NCI-H345 (cell line): ENCODE measurements at places on chromosomes 13 and 19.

GRCh38 chr19:43318203-43318602, 35.3 kb upstream of the CD177 start:
- no peak for DNase-seq

DNA sequence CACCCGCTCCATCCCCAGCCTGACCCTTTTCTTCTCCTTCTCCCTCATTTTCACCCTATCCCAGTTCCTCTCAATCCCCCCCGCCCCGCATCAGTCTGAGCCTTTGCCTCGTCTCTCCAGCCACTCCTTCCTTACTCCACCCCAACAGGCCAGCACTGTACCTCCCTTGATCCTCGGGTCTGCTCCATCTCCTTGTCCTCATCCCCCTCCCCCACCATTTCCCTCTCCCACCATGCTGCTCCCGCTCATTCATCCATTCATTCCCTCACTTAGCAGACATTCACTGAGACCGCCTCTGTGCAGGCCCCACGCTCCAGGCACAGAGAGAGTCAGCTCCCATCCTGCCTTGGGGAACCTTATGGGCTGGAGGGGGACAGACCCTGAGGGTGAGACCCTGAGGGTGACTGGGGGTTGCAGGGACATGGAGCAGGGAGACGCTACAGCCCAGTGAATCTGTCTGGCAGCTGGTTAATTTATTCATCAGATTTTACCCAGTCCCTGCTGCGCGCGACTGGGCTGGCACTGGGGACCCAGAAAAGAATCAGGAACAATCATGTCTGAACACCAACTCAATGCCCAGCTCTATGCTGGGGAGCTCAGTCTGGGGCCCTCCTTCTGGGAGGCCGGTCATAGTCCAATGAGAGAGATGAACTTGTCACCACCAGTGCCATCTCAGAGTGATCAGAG, 881 bp downstream of the ARHGAP33 start:
- DNase-seq, result peak; percentile 51

GRCh38 chr13:47459512-47459911, 541.6 kb downstream of the SUCLA2 start:
- DNase-seq, result no peak

DNA sequence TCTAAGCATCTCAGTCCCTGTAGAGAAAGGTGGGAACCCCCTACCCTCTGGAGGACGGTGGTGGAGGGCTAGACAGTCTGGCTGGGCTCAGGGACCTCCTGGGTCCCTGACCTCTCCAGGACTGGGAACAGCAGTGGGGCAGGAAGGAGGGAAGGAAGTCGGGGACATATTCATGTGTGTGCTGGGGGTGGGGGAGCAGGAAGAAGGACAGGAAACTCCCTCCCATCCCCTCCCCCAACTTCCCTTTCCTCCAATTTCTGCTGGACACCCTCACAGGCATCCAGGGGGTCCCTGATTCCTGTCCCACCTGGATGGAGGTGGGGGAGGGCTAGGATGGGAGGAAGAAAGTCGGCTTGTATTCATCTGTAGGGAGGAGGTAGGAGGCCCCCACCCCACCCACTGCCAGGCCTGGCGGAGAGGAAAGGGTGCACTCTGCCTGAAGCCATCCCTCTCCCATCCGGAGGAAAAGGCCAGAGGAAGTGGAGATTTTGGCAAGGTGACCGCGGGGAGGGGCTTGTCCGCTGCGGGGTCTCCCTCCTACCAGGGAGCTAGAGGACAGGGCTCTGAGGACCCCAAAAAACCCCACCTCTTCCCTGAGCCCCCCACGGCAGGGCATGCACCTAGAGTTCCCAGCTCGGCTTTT, 2.3 kb downstream of the NOVA2 start:
- no peak for DNase-seq

DNA sequence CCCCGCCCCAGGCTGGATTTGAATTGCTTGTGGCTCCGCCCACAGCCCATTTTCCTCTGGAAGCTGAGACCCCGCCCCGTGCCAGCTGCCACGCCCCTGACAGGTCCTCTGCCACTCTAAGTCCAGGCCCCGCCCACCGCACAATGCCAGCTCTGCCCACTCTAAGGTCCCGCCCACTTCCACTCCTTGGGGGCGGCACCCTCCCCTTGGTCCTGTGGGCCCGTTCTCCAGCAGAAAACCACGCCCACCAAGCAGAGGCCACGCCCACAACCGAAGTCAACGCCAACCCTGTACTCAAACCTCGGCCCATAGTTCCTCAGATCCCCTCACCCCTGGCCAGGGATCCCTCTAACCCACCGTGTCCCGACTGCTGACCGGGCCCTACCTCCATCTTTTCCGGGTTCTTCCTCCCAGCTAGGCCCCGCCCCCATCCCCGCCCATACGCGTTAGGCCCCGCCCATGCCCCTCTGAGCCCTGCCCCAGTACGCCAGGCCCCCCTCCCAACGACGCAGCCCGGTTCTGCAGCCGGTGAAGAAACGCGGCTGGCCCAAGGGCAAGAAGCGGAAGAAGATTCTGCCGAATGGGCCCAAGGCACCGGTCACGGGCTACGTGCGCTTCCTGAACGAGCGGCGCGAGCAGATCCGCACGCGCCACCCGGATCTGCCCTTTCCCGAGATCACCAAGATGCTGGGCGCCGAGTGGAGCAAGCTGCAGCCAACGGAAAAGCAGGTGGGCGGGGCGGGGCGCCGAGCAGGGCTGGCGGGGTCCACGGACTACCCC, 1.3 kb downstream of the HMG20B start:
- peak; percentile 95 for DNase-seq

DNA sequence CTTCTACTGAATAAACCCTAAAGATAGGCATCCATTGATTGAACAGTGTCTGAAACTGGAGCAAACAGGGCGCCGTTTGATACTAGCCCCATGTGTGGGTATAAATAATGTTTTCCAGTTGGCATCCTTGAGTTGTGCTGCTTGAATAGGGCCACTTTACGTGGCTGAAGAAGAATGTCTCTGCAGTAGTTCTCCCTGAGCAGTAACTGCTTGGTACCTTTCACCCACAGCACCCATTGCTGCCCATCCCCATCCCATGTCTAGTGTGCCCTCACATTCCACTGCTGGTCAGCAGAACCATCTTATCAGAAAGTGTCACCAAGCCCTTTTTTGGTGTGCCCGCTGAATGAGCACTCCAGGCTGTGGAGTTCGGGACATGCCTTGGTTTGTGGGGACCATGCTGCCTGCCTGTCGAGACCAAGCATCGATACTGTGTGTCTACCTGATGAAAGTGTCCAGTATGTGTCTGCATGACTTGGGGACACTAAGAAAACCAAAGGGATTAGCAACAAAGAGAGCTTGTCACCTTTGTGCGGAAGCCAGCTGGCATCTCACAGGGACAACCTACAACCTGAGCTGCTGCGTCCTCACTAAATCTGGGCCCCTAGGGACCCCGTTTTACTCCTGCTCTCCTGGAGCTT, 162.0 kb downstream of the TM9SF2 start:
- no peak for DNase-seq

GRCh38 chr19:16559780-16560276, 12.4 kb downstream of the SLC35E1 start:
- no peak for DNase-seq

GRCh38 chr13:98816406-98816805, 63.9 kb upstream of the SLC15A1 start:
- DNase-seq, result no peak

GRCh38 chr13:80011448-80012212, 329.3 kb downstream of the SPRY2 start:
- no peak for DNase-seq

DNA sequence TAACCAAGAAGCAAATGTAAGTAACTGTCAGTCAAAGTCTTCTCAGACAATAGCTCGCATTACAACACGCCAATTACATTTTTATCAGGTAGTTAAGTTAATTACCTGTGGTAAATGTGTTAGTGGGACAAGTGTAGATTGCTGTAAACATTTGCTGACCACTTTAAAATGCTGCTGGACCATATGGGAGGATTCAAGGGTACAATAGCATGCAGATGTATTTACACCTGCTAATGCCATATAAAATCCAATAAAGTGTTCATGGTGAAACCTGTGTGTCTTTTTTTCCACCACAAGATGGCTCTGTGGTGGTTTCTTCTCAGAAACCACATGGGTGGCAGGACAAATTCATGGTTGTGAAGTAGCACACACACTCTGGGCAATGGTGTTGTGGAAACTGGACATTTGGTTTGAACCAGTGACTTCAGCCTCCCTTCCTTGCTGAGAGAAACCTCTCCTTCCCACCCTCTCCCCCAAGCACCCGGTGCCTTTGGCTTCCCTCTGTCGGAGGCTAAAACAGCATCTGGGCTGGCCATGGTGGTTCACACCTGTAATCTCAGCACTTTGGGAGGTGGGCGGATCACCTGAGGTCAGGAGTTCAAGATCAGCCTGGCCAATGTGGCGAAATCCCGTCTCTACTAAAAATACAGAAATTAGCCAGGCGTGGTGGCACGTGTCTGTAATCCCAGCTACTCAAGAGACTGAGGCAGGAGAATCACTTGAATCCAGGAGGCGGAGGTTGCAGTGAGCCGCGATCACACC, 18.1 kb upstream of the GTF3A start:
- DNase-seq, result peak; percentile 15

GRCh38 chr13:45402641-45403040, 15.5 kb downstream of the SLC25A30 start:
- no peak for DNase-seq
